ENCODE measurements at places on chromosomes 6 and 20.

GRCh38 chr6:41061196-41061726 lies 8.3 kb downstream of the APOBEC2 start:
- DNase-seq = no peak

GRCh38 chr6:168660400-168660945 lies 219.5 kb downstream of the SMOC2 start:
- DNase-seq = no peak

DNA sequence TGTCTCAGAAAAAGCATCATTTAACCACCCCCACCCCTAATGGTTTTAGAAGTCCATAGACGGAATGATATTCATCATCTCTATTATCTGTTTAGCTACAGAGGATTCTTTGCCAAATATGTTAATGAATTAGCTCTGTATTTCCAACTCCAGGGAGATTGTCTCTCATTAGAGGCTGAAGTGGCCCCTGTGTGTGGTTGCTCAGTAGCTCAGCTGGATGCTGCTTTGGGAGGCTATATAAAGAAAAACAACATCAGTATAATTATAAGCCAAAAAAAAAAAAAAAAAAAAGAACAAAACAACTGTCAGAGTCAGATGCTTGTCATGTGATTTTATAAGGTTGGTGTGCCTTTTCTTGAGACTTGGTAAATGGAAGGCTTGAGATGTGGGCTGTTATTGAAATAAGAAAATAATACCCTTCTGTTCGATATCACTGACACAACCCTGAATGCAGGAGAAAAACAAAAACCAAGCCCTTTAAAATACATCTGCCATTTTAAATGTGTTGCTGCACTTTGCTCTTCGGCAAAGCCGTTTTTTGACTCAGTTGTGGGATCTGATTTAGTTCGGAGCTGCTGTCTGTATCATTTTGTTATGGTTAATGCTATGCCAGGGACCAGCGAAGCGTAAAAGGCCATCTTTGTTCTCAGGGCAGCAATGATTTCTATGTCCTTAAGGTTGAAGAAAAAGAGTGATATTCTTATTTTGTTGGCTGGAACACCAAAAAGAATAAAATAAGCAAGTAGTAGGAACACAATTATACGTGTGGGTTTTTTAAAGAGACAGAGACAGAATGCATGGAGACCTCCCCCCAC lies 422.6 kb downstream of the QKI start:
- no peak for DNase-seq

DNA sequence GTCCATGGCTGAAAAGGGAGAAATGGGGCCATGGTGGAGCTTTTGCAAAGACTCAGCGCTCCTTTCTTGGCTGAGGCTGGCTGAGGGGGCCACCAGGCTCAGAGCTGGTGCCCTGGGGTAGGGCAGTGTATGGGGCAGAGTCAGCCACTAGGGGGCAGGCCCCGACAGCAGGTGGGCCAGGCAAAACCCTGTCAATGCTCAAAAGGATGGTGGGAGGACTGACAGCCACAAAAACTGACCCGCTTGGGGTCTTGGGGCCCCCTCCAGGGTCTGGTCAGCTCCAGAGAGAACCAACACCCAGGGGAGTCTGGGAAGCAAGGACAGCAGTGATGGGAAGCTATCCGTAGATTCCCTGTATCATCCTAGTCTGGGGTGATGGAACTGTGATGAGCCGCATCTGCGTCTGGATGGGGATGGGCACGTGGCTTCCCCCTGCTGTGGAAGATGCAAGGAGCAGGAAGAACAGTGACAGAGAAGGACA lies 306.9 kb downstream of the DHX35 start:
- DNase-seq = no peak

GRCh38 chr20:19552221-19553180 lies 205.6 kb upstream of the RIN2 start:
- DNase-seq = no peak
